ENCODE measurements at places on chromosomes 12 and 14.

DNA sequence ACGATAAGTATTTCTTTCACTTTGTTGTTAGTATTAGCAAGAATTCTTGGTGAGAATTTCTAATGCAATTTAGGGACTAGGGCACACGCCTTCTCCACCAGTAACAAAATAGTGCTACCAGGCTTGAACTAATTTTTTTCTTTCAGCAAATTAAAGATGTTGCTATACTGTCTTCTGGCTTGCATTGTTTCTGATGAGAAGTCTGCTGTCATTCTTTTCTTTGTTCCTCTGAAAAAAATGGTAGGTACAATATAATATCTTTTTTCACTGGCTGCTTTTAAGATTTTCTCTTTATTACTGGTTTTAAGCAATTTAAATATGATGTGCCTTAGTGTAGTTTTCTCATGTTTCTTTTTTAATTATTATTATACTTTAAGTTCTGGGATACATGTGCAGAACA is 171.2 kb downstream of the PCNX1 start:
- DNase-seq: no peak

- no peak for DNase-seq
Measured at GRCh38 chr12:105740369-105740768, 398.4 kb downstream of the NUAK1 start.

DNA sequence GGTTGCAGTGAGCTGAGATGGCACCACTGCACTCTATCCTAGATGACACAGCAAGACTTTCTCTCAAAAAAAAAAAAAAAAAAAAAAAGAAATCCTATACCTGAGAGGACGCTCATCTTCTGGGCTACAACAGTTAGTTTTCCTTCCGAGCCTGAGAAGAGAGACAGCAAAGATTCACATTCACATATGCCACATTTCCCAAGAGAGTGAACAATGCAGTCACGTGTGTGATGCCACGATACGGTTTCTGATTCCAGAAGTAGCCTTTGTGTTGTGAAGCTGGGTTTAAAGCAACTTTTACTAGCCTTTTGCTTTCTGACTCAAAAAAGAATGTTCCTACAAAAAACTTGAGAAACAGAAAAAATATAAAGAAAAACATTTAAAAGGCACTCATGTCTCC is 19.5 kb downstream of the GCN1 start:
- no peak for DNase-seq

- no peak for DNase-seq
Measured at GRCh38 chr14:30559638-30560091, 707 bp downstream of the G2E3 start.

- no peak for DNase-seq
Measured at GRCh38 chr12:16526693-16527092, 79.3 kb downstream of the LMO3 start.

GRCh38 chr12:57985685-57986084 is 44.3 kb downstream of the ATP23 start:
- no peak for DNase-seq
